Esophagus squamous epithelium (tissue), 5 donors: ENCODE measurements at places on chromosomes 2 and 18.

- DNase-seq, result no peak
These were observed 17.6 kb downstream of the KCNK3 start for GRCh38 chr2:26710145-26710544.

GRCh38 chr2:172437419-172438341 is 10.3 kb downstream of the ITGA6 start:
- DNase-seq, result no peak

DNA sequence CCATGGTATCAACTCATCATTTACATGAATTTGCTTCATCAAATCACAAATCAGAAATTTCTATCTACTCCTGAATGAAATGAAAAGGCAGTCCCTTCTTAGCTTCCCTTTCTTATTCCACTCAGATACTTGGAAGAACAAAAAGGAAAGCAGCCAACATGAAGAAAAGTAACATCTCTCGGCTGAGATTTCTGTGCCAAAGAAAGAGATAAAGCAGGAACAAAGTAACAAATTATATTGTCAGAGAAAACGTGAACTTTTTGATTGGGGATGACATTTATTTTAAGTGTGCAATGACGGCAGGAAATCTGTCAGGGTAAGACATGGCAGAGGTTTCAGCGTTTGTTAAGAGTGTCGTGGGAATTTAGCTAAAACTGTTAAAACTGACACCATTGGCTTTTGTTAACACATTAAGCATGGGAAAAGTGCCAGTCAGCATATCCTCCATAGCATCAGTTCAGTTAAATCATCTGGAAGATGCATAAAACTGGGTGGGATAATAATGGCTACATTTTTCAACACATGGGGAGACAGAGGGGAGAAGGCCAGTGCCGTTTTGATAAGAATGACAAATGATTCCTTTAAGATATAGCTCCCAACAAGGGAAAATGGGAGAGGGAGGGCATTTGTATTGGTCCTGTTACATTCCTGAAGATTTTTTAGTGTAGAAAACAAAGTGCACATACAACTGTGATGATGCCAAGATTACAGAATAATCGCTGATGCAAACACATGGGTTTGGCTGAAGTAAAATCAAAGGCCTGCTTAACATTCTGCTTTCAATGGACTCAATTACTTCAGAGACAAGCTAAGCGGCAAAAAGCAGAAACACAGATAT is 211.6 kb downstream of the ZNF521 start:
- no peak for DNase-seq

DNA sequence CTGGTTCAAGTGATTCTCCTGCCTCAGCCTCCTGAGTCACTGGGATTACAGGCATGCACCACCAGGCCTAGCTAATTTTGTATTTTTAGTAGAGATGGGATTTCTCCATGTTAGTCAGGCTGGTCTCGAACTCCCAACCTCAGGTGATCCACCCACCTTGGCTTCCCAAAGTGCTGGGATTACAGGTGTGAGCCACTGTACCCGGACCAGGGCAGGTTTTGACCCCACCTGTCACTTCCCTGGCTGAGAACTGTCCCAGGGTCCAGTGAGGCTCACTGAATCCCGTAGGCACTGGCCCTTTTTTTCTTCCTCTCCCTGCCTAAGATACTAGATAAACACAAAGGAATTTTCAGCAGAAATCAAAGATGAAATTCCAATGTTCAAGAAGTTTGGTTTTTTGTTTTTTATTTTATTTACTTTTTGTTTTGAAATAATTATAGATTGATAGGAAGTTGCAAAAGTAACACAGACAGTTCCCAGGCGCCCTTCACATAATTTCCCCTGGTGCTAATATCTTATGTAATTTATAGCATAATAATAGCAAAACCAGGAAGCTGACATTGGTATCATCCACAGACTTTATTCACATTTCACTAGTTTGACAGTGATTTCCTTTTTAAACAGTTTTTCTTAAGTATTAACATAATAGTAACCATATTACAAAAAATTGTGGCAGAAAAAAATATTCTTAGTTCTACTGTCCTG is 52.4 kb upstream of the B3GNT7 start:
- DNase-seq, result no peak

DNA sequence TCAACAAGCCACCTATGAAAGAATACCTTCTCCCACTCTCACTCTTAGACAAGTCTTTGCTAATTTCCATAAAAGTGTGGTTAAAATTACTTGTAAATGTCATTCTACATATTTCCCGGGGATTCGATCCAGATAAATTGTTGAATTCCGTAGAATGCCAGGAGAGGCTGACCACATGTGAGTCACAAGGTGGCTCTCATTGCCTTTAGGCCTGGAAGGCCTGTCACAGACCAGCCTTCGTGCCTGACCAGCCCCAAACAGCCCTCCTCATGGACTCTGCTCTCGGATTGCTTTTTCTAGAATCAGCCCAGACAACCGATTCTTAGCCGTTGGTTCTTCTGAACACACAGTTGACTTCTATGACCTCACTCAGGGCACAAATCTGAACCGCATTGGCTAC is 86.0 kb downstream of the RTN4 start:
- DNase-seq, result no peak

- no peak for DNase-seq
These were observed 27.0 kb downstream of the MFSD6 start for GRCh38 chr2:190435031-190435670.

GRCh38 chr18:23151414-23152099 is 16.3 kb downstream of the CABLES1 start:
- DNase-seq, result no peak

DNA sequence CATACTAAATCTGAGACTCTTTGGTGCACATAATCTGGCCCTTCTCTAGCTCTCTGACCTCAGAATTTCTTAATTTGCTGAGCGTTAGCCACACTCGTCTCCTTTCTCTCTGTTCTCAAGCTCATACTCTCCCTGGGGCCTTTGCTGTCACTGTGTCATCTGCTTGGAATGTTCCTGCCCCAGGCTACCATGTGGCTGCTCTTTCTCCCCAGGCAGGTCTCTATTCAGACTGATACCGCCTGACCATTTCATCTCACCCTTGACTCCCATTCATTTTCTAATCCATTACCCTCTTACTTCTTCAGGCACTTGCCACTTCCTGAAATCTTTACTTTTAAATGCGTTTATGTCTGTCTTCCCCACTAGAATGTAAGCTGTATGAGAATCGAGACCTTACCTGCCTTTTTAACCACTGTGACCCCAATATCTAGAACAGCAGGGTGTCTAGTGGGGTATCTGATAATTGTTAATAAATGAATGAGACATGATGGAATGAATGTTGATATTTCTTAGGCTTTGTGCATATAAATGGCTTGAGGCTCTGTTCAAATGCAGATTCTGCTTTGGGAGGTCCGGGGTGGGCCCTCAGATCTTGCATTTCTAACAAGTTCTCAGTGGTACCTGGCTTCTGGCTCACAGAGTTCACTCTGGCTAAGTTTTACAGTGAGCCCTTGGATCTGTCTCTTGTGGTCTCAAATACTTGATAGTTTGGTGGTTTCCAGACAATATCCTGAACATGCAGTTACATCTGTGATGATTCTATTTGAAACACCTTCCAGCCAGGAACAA is 89.9 kb upstream of the EPC2 start:
- no peak for DNase-seq

DNA sequence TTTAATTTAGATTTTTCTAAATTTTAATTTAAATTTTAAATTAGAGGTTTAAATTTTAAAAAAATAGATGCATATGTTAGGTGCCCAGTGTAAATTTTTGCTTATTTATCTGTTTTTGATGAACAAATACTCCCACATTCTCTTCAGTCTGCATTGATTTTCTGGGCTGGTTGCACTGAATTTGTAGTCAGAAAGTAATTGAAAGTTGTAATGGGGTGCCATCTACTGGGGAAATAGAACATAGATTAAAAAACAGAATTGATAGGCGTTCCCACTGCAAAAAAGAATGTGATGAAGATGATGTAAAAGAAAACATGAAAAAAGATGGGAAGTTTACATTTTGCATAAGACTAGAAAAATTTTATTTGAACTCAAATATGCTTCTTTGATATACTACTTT is 51.7 kb upstream of the CCDC85A start:
- no peak for DNase-seq

DNA sequence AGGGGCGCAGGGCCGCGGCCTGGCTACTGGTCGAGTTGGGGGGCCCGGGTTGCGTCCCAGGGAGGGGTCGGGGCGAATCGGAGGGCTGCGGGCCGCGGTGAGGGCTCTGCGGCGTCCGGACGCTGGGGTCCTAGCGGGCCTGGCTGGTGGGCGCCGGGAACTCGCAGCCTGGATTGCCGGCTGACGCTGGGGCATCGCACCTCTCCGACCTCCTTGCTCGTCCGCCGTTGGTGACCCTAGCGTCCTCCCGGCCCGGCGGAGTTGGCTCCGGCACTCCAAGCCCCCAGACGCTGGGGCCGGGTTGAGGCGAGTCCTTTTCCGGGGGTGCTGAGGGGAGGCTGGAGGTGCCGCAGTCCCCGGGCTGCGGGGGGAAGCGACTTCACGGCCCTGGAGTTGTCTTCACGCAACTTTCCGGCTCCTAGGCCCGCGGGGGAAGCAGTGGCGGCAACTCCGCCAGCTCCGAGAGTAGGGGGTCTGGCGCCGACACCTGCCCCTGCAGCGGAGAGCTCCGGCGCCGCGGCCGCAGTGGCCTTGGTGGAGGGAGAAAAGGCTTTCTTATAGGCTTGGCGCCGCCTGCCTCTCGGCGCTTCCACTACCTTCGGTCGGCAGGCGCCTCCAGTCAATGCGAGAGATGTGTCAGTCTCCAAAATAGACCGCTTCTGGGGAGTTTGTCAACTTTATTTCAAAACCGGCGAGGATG is 70.3 kb downstream of the HAUS1 start:
- DNase-seq, result no peak

DNA sequence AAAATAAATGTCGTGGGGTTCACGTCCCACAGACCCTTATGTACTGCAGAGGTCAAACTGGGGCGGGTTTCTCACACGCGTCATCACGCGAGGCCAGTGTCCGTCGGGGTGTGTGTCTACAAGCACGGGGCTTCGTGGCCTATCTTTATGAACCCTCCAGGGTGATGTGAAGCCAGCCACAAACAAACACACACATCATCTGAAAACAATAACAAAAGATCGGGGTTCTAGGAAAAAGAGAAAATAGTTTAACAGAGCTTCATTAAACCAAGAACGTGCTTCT is 23.3 kb downstream of the LDLRAD4 start:
- DNase-seq, result no peak

DNA sequence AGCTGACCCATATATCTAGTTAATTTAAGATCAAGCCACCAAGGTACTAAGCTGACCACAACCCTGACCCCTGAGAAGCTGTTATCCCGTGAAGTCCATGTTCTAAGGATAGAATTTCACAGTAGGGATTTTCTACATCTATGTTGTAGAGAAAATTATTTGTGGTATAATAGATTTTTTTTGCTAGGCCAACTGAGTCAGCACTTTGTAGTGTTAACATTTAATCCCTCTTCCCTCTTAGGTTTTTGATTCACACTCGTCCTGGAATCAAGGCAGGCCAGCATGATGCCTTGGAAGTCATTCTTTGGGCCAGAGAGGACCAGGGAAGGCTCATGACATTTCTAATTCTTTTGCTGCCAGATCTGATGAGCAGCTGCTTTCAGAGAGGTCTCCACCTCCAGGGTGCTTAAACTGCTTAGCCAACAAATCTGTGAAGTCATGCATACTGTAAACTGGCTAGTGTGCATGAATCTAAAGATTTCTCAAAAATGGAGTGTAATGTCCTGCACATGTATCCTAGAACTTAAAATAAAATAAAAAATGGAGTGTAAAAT is 102.5 kb downstream of the RBM43 start:
- DNase-seq, result no peak
